ENCODE measurements at places on chromosomes 6 and 20.

DNA sequence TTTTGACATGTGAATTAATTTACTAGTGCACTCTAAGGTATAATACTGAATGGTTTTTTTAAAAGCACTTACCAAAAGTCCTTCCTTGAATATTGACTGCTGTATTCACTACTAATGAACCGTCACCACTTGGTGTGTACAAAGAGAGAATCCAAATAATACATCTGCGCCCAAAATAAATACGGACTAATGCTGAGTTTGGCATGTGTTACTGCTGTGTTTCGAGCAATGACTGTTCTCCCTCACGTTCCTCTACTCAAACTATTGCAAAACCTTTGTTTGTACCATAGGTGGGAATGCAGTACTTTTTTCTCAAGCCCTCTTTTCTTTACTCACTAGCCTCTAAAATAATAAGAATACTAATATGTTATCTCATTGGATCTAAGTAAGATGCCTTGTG lies 305.5 kb downstream of the QKI start:
- no peak for DNase-seq

DNA sequence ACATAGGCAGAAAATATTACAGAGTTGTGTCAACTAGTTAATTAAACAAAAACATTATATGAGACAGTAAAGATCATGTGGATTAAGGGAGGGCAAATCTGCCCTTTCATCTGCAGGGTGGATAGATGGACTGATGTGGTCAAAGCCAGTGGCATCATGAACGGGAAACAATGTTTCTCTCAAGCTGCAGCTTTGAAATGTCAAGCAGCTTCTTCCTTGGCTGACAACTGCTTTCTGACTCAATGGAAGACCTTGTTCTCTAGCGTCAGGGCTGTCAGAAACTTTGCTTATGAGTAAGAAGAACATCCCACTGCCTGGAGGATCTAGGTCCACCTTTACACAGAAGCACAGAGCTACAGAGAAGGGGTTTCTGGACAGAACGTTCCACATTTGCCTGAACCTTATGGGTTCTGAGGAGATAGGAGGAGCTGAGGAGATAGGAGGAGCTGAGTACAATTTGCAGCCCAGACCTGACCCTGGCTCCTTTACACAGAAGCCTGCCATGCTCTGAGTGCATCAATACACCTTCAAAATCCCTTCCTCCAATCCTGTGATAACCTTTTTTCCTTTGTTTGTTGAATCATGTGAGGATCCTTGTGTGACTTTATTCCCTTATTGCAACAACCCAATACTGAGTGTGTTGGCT lies 6.1 kb downstream of the CST5 start:
- DNase-seq = no peak

DNA sequence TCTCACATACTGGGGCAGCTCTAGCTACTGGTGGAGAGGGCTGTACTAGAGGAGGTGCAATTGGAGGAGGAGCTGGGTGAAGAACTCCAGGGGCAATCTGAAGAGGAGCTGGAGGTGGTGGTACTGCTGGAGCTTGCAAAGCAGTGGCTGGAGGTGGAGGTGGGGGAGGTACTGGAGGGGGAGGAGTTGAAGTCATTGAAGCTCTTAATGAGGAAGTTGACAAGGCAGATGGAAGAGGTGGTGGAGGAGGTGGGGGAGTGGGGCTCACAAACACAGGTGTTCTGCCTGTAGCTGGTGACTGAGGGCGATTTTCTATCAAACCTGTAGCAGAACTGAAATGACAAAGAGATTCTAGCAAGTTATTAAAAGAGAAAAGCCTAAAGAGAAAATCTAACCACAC lies 77.6 kb downstream of the WASF1 start:
- no peak for DNase-seq

GRCh38 chr6:135506270-135506997 lies 8.9 kb upstream of the AHI1 start:
- no peak for DNase-seq

DNA sequence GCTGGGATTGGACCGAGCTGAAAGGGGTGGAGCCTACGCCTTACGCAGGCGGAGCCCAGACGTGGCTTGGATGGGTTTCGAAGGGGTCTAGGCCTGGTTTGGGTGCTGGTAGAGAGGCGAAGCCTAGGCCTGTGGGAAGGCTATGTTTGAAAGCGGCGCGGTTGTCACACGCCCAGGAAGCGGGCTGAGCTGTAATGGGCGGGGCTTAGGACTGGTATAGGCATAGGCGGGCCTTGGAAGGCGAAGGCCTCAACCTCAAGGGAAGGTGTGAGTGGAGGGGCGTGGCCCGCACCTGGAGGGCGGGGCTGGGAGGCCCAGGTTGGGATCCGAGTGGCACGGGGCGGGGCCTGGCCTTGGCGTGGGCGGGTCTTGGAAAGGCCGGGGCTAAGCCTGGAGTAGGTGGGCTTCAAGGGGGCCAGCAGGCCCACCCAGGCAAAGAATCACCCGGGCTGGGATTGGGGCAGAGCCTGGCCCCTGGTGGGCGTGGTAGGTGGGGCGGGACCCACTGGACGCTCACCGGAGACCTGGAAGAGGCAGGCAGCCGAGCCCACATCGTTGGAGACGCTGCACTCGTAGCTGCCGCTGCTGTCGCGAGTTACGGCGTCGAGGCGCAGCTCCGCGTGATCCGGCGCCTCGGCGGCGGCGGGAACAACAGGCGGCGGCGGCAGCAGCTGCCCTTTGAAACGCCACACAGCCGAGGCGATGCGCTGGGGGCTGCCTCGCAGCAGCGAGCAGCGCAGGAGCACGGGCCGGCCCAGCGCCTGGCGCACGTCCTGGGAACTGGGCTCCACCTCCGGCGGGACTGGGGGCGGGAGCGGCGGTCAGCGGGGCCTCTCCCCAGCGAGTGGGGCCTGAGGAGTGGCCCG lies 49.0 kb downstream of the MDGA1 start:
- no peak for DNase-seq

- no peak for DNase-seq
These were observed 69.6 kb downstream of the TMEM242 start for GRCh38 chr6:157253699-157254098.

- DNase-seq = no peak
These were observed 68.9 kb downstream of the ERMARD start for GRCh38 chr6:169820358-169820757.

DNA sequence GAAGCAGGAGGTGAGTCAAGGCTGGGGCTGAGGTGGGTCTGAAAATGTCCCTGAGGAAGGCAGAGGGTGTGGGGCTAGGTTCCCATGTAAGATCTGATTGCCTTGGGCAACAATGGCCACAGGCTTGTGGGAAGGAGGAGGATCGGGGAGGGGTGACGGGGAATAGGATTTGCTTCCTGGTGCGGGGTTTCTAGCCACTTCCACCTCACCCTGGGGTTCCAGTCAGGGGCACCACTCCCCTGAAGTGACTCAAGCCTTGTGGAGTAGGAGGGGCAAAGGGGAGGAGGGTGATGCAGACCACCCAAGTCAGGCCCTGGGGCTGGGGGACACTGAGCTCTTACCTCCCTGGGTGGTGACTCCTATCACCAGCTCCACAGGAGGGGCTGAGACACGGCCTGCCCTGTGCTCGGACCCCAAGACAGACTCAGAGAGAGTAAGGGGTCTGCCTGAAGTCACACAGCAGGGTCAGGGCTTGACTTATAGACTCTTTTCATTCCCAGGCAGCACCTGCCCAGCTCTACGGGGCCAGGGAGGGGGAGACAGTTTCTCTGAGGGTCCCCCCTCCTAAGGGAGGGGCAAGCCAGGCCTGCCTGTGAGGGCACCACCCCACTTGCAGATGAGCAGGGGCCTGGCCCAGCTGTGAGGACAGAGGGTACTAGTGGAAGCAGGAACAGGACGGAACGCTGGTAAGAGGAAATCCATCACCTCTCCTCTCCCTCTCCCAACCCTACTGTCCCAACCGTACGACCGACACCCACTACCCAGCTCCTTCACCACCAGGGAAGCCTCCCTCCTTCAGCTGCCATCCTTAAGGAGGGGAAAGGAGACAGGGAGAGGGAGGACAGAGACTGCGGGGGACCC lies 12.4 kb upstream of the SPDEF start:
- DNase-seq = no peak

DNA sequence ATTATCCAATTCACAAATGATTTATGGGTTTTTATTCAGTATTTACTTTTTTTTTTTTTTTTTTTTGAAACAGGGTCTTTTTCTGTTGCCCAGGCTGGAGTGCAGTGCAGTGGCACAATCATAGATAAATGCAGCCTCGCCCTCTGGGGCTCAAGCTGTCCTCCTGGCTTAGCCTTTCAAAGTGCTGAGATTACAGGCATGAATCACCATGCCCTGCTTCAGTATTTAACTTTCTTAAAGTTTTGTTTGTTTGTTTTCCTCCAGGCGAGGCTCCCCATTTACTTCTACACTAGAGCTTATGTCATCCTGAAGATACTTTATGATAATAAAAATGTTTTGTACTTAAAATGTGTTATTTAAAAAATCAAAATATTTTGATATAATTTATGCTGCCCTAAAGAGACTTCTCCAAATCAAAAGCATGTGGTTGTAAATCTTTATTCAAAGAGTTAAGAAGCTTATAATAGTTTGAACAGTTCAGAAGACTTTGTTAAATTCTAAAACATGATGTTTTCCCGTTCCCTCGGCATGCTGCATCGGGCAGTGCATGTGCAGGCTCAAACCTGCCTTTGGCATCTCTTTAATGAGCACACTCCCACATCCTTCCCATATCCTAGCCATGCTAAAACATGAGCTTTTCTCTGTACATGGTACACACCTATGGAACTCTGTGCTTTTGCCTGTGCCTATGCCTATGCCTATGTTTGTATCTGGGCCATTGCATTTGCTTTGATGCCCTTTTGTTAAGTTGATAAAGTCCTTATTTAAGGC lies 11.0 kb downstream of the SMPDL3A start:
- DNase-seq = no peak

GRCh38 chr6:162404951-162405350 lies 322.6 kb downstream of the PRKN start:
- no peak for DNase-seq

DNA sequence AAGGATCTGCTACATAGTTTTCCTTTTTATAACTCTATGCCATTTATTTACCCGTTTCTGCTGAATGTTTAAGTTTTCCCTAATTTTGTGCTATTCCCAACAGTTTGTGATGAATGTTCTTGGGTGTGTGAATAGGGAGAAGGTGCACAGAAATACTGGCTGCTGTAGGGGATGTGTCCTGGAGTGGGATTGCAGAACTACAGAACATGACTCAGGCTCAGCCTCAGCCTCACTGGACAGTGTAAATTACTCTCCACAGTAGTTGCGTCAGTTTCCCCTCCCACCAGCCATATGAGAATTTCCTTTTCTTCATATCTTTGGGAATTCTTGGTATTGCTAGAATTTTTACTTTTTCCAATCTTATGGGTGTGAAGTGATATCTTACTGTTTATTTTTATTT lies 57.0 kb downstream of the SLX4IP start:
- DNase-seq = no peak

DNA sequence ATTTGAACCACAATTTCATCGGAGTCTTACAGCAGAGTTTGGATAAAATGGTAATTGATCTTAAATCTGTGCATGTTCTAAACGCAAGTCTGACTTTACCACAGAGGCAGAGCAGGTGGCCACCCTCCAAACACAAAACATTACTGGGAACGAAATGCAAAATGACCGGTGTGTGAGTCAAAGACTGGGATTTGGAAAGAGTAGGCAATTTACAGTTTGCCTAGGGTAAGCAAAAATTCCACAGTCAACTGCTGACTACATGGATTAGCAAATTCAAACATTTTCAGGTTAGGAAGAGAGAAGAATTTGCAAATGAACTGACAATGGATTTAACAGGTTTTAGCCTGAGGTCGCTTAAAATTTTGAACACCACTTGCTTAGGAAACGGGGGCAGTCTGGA lies 444.4 kb downstream of the HDGFL1 start:
- no peak for DNase-seq

- no peak for DNase-seq
These were observed 8.5 kb downstream of the C6orf89 start for GRCh38 chr6:36893976-36894932.

- DNase-seq = no peak
These were observed 13.1 kb downstream of the PSMB9 start for GRCh38 chr6:32867022-32867477.

- DNase-seq = peak; percentile 43
These were observed 12.7 kb upstream of the BAK1 start for GRCh38 chr6:33592595-33593413.

GRCh38 chr6:5644523-5645185 lies 362.1 kb downstream of the NRN1 start:
- no peak for DNase-seq

DNA sequence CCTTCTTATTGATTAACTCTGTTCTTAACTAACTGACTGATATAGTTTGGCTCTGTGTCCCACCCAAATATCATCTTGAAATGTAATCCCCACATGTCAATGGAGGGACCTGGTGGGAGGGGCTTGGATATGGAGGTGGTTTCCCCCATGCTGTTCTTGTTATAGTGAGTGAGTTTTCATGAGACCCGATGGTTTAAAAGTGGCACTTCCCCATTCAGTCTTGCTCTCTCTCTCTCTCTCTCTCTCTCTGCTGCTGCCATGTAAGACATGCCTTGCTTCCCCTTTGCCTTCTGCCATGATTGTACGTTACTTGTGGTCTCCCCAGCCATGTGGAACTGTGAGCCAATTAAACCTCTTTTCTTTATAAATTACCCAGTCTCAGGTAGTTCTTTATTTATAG lies 81.8 kb upstream of the SPACA1 start:
- DNase-seq = no peak

DNA sequence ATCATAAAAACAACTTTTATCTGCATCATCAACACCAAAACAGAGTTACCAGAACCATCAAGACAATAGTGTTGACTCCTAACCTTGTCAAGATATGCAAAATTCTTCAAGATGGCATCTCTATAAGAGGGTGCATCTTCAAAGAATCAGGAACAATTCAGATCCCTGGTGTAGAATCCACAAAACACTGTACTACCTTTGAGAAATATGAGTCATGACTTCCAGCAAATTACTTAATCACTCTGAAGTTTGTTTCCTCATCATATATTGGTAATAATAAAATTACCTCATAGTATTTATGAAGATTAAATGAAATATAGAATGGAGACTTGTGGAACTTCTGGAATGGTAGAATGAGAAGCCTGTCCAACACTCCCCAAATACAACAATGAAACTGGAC lies 221.3 kb upstream of the SUPT3H start:
- no peak for DNase-seq

DNA sequence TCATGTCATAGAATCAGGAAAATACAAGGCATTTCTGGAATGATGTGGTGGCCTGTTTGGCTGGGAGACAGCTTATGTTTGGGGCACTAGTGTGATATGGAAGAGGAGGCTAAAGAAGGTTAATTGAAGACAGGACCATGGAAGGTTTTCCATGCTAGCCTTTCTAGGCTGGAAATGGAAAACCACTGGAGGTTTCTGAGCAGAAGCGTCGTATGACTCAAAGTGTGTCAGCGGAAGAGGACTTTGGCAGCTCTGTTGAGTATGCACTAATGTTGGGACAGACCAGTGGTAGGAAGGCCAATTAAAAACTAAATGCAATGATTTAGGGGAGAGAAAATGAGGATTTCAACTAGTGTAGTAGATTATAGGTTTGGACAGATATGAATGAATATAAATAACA lies 413.1 kb downstream of the PLCB1 start:
- no peak for DNase-seq

GRCh38 chr20:973785-974194 lies 28.3 kb downstream of the RSPO4 start:
- no peak for DNase-seq

Data from neural crest cell (in vitro differentiated cells).